ENCODE measurements at places on chromosomes 5 and 9.

- DNase-seq: no peak
Observed at GRCh38 chr5:140181525-140181924, 6.5 kb downstream of the CYSTM1 start.

GRCh38 chr9:110750272-110750671, 81.7 kb downstream of the MUSK start:
- no peak for DNase-seq

GRCh38 chr5:97670447-97670846, 487.4 kb upstream of the RIOK2 start:
- DNase-seq: no peak

DNA sequence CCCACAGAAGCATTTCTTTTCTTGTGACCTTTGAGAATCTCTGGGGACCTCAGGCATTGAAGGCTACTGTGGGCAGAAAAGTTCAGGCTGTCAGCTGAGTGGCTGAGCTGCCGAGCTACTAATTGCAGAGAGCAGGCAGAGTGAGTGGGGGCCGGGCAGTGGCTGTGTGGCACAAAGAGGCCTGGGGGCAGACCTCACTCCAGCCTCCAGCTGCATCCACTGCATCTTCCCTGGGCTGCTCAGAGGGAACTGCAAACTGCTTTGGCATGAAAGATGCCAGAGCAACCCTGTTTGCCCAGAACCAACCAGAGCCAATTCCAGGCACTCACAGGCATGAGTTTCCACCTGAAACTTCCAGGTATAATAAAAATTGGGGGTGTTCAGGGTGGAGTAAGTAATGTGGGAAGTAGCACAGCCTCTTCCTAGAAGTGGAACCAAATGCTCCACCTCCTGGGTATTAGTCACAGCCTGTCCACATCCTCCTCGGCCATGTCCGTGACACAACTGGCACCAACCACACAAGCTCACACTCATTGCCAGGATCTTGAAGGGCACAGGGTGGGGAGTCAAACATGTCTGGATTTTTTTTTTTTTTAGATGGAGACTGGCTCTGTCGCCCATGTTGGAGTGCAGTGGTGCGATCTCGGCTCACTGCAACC, 548.9 kb downstream of the BNC2 start:
- no peak for DNase-seq

GRCh38 chr5:117892360-117892759, 1096.0 kb downstream of the DTWD2 start:
- no peak for DNase-seq

- no peak for DNase-seq
Observed at GRCh38 chr5:143176048-143176447, 227.4 kb downstream of the NR3C1 start.

DNA sequence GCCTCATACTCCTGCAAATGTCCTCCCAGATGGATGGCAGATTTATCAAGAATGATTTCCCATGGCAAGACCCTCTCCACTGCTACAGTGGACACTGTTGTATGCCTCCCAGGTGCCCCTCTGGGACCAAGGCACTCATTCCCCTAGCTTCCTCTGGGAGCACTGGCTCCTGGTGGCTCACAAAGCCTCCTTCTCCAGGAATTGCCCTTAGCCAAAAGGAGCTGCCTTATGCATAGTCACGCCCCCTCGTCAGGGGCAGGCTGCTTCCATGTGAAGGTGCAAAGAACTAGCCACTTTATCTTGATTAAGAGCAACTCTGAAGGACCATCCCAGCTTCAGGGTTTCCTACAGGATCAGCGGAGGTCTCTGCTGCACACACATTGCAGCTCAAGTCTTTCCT, 358.1 kb downstream of the CDK5RAP2 start:
- DNase-seq: no peak

- DNase-seq: no peak
Observed at GRCh38 chr5:133196441-133197085, 144.8 kb downstream of the HSPA4 start.

- no peak for DNase-seq
Observed at GRCh38 chr9:76451234-76451633, 7.7 kb upstream of the GCNT1 start.

GRCh38 chr5:93593476-93594131, 10.6 kb downstream of the NR2F1 start:
- no peak for DNase-seq

GRCh38 chr9:134877541-134877940, 3.1 kb upstream of the FCN2 start:
- DNase-seq: no peak

GRCh38 chr9:16720386-16720785, 150.1 kb downstream of the BNC2 start:
- no peak for DNase-seq

DNA sequence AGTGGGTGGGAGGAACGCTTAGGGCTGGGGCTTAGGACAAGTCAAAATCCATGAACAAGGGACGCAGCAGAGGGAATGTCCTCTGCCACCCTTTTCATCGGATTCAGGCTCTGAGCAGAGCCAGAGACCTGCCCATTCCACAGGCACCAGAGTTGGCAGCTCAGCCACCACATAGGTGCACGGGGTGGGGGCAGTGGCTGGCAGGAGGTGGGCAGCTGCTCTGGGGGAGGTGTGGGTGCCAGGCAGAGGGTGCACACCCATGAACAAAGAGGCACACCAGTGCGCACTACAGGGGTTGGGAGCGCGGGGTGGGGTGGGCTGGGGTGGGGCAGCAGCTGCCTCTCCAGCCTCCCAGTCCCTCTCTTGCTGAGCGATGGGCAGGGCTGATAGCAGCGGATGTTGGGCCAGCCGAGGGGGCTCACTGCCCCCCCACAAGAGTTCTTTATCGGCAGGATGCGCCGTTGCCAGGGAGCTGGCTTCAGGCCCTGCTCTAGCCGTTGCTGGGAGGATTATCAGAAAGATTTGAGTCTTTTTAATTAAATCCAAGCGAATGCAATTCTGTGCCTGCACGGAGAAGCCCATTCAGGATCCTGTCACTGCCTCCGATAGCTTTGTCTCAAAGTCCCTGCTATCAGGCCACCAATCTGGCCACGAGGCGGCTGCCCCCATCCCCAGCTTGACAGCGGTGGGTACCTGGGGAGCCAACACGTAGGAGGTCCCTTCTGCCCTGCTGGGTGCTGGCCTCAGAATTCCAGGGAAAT, 64.3 kb upstream of the LMX1B start:
- no peak for DNase-seq

GRCh38 chr5:159337016-159337955, 7.0 kb upstream of the IL12B start:
- no peak for DNase-seq

GRCh38 chr5:77200663-77201062, 9.8 kb upstream of the PDE8B start:
- DNase-seq: no peak

- DNase-seq: no peak
Observed at GRCh38 chr9:89388868-89389177, 70.5 kb downstream of the SECISBP2 start.

DNA sequence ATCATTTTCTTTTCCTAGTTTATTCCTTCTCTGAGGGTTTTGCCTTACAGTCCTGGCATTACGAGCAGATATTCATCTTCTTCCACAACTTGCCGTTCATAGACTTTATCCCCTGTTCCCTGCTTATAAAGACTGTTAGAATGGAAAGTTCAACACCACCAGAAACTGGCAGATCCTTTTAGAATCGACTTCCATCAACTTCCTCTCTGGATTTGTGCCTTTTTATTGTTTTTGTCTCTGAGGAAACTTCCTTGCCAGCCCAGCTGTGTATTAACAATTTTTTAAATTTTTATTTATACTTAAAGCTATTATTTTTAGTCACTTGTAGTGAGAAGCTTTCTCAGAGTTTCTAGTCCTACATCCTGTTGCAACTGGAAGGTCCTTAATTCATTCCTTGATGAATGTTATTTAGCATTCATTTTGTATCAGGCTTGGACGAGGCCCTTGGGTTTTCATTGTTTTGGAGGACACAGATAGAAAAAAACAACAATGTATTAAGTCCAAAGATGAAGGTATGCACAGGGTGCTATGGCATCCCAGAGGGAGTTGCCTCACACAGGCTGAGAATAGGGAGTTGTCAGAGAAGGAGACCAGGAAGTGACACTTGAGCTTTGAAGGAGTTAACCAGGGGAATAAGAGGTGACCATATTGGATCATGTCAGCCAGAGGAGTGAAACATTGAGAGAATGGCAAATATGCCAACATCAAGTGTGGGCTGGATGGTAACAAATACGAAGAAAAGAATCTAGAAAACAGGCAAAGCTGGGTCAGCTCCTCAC, 81.3 kb downstream of the ADAMTSL1 start:
- DNase-seq: no peak

- DNase-seq: no peak
Observed at GRCh38 chr5:73314395-73315257, 134.0 kb downstream of the FOXD1 start.

DNA sequence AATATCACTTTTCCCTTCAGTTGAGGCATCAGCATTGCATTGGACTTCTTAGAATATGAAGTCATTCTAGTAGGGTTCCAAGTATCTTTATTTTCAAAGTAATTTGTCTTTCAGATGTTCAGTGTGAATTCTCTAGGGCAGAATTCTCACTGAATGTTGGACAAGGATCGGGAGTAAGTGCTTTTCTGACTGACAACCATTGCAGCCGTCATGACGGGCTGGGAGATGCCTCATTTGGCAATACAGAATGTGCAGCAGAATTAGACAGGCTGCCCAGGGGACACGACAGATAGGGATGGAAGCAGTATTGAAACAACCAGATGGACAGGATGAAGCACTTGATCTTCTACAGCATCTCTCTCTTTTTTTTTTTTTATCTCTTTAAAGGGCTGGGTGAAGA, 129.0 kb downstream of the ICE1 start:
- no peak for DNase-seq

DNA sequence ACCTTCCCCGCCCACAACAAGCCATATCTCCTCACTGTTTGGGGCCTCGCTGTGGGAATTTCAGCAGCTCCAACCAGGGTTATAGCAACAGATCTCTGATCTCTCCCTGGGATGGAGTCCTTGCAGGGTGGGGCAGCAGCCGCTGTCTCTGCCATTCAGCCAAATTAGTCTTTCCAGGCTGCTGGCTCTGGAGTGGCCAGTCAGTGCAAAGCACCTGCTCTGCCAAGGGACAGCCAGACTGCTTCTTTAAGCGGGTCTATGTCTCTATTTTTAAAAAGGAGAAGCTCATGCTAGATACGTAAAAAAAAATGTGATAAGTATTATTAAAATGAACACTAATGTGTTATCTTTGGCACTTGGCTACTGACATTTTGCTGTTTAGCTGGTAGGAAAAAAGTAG, 380.2 kb downstream of the CDH10 start:
- DNase-seq: no peak

DNA sequence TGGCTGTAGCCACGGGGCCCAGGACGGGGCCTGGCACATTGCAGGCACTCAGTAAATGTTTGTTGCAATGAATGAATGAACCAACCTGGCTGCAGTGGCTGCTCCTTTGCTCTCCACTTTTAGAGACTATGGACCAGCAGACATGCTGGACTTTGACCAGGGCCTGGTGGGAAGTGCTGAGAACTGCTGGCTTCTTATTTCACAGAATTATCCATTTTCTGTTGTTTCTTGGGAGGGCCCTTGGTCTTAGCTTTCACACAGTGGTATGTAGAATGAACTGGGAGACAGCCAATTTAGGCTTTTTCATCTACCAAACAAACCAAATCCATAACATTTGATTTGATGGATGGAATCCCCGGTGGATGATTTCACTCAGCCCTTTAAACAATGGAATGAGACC, 78.0 kb upstream of the LHFPL2 start:
- DNase-seq: no peak

DNA sequence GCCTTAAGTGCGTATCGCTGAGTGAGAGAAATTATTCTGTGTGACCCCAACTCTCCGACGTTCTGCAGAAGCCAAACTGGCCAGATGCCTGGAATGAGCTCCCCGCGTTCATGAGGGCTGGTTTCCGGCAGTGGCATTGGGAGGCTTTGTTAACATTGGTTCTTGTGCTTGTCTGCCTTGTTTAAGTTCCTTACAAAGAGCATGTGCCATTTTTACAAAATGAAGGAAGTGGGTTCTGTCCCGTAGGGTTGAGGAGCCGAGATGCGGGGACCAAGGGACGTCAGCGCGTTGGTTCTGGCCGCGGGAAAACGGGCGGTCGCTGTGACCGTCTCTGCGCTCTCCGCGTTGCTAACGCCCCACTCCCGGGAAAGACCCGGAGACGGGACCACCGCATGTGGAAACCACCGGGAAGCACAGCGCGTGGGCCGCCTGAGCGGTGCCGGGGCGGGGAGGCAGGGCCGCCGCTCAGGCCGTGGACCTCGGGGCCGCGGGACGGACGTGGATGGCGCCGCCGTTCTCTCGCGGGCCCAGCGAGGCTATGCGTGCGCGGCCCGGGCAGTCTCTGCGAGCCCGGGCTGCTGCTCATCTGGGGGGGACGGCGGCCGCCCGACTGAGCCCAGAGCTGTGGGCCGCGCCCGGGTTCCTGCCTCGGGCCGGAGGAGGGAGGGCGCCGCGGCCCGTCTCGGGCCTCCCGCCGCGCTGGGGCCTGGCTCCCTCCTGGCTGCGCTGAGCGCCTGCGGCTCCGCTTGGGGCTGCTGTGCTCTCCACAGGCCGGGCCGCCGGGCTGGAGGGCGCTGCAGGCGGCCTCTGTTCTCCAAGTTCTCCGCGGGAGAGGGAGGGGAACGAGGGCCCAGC, 13.4 kb downstream of the RABL6 start:
- DNase-seq: no peak

DNA sequence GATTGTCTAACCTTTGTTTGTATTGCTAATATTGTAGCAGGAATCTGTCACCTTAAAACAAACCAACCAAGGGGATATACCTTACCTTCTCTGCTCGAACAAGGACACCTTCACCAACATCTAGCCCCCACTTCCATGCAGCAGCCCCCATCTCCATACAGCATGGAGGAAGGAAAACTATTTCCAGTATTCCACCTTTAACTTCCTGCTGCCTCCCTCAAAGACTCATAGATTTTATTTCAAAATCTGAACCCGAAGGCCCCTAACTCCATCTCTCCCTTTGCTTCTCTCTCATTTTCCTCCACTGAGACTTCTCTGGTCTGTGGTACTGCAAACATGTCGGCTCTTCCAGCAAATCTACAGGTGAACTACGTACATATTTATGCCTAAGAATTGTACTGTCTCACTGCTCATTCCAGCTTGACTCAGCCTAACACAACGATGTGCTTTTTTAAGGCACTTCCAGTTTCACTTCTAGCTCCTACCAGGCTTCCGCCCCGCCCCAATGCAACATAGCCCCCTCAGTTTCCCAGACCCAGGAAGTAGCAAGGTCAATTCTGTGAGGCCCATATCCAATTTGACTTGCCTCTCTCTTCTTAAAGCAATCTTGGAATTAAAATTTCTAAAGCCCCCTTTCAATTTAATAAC, 70.7 kb upstream of the RNF38 start:
- DNase-seq: peak; percentile 54

DNA sequence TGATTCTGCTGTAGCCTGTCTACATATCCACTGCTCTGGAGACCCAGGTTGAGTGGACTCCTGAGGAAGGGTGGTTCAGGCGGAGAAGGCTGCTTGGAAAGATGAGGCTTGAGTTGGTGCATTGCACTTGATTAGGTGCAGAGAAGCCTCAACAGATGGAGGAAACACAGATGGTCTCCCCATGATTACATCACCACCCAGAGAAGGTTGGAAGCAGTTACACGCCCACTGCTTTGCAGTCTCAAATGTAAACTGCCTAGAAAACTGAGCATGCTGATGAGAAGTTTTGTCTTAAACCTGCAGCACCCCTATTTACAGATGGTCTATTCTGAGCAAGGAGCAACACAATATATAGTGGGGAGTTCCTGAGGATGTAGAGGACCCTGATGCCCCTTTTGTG, 266.6 kb downstream of the PIK3R1 start:
- DNase-seq: no peak
